ENCODE measurements at places on chromosomes 11 and 22.

DNA sequence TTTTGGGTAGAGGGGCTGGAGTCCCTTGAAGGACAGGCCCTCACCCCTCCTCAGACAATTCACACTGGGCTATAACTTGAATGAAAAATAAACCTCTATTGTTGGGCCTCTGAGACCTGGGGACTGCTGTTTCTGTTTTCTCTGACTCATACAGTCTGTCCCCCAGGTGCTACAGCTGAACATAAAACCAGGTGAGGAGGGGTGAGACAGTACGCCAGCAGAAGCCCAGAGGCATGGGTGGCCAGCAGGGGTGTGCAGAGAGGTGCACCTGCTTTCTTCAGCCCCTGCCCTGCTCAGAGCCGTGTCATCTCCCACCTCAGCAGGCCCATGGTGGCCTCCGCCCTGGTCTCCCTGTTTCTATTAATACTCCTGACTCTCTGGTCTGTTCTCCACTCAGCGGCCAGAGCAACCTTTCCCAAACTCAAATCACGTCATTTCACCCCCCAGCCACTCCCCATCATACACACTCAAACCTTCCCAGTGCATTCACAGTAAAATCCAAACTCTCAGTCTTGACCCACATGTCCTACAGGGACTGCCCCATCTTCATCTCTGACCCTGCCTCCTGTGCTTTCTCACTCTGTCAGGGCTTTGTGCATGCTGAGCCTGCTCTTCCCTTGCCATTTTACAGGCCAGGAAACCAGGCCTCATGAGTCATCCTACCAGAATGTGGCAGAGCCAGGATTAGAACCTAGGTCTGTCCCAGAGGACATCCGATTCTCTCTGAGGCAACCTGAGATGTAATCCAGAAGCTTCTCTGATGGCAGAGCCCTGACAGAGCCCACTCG, 5.4 kb upstream of the IL2RB start:
- DNase-seq, result no peak

GRCh38 chr11:112016088-112016764, 9.0 kb upstream of the DLAT start:
- DNase-seq, result no peak

- DNase-seq, result no peak
Measured at GRCh38 chr11:117462864-117463247, 135.2 kb downstream of the CEP164 start.

DNA sequence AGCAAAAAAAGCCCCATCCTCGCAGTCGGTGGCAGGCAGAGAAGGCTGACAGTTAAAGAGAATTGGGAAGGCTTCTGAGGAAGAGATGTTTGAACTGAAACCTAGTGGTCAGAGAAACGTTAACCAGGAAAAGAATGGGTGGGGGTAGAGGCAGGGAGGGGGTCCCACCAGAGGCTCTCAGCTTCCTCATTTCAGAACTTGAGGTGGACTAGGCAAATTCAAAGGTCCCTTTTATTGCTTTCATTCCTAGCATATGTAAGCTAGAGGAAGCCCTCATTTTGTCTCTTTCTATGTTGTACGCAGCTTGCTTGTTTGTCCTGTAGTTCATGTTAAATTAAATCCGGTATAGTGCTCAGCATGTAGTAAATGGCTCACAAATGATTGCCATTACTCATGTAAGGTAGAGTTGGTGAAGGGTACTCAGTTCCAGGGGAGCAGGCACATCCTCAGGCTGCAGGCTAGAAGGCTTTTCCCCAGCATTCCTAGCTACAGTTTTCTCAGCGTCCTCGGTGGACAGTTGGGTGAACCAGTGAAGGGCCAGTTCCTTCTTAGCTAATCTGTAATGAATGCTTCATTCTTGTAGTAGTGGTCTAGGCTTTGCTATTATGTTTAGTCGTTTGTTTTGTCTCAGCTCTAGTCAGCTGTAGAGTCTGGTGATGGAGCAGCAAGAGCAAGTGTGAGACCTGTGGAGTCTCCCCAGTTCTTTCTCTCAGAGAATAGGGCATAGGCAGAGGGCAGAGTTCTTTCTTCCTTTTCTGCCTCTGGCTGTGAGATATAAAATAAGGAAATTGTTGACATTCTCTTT, 58.6 kb downstream of the UVRAG start:
- no peak for DNase-seq

GRCh38 chr11:5663511-5663910, 21.4 kb downstream of the TRIM5 start:
- no peak for DNase-seq

DNA sequence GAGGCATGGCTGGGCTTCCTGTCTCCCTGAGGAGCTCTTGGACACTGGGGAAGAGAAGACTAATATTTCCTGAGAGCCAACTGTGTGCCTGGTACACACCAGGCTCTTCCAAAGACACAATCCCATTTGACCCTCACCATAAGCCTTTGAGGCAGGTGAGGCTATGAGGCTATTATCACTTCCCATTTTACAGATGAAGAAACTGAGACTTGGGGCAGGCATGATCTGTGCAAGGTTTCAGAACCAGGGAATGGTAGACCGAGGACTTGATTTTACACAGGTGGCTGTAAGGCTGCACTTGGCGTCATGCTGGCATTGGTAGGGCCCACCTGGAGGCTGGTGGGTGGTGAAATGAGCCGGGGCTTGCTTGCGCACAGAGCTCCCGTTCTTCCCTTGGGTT, 90.8 kb downstream of the LRRC32 start:
- no peak for DNase-seq

DNA sequence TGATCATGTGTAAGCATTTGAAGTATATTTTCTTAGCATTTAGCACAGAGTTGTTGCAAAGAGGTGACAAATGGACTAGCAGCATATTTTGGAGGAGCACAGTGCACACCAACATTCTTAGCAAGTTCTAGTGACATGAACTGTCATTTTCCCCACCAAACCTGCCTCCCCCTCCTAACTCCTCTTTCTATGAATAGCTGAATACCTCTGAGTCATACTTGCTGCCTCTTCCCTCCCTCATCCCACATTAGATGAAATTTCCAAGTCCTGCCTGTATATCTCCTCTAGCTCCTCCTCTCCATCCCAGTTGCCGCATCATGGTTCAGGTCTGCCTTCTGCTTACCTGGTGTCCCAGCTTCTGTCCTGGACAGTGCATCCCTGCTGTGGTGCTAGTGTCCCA, 7.2 kb downstream of the OSBP2 start:
- DNase-seq, result no peak

GRCh38 chr22:26916236-26916635, 258.8 kb downstream of the MIAT start:
- no peak for DNase-seq

- DNase-seq, result peak; percentile 50
Measured at GRCh38 chr11:66840317-66841091, 2.7 kb upstream of the RCE1 start.

DNA sequence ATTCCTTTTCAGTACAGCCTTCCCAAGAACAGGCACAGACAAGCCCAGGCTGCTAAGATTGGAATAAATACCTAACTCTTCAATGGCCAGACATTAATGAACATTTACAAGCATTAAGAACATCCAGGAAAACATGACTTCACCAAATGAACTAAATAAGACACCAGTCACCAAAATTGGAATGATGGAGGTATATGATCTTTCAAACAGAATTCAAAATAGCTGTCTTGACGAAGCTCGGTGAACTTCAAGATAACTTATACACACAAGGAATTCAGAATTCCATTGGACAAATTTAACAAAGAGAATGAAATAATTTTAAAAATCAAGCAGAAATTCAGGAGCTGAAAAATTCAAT, 16.4 kb upstream of the DDX10 start:
- DNase-seq, result no peak

GRCh38 chr11:72225411-72225951, 914 bp downstream of the INPPL1 start:
- DNase-seq, result no peak

GRCh38 chr11:128501632-128502549, 85.5 kb downstream of the ETS1 start:
- peak; percentile 33 for DNase-seq
